ENCODE measurements at places on chromosomes 1 and 21.

GRCh38 chr1:33758698-33759097 is 105.2 kb upstream of the HMGB4 start:
- DNase-seq: no peak

DNA sequence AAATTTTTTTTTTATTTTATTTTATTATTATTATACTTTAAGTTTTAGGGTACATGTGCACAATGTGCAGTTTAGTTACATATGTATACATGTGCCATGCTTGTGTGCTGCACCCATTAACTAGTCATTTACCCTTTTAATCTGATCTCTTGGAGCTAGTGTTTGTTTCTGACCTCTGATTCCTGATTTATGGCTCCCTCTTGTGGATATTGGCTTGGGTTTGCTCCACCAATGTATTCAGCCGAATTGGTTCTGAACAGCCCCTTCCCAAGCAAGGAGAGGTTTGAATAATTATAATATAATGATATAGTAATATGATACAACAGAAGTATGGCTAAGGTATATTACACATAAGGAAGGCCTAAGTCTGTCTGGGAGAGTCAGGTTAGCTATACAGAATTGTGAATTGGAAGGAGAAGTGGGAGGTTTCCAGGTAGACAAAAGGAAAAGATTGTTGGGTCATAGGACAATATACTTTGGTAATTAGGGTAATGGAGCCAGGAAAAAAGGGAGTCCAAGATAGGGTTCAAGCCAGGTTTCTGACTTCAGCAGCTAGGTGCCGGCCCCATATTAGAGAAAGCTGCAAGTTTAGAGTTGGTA is 53.1 kb upstream of the HMCN1 start:
- peak; percentile 42 for DNase-seq

- DNase-seq: no peak
Observed at GRCh38 chr1:177589166-177589565, 380.7 kb downstream of the SEC16B start.

DNA sequence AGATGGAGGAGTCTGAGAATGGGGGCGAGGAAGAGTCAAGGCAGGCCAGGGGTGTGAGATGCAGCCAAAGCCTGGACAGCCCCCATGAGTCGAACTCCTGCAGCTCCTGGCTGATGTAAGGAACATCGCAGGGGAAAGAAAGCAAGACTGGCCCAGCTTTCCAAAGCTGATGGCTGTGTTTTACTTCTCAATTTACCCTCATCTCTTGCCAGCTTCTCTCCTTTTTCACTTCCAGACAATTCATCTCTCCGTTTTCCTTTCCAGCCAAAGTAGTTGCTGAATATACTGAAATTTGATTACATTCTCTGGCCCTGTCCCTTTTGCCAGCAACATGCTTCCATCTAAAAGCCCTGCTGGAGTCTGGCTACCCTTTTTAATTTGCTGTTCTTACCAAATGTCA is 40.0 kb upstream of the UBE2U start:
- DNase-seq: no peak

DNA sequence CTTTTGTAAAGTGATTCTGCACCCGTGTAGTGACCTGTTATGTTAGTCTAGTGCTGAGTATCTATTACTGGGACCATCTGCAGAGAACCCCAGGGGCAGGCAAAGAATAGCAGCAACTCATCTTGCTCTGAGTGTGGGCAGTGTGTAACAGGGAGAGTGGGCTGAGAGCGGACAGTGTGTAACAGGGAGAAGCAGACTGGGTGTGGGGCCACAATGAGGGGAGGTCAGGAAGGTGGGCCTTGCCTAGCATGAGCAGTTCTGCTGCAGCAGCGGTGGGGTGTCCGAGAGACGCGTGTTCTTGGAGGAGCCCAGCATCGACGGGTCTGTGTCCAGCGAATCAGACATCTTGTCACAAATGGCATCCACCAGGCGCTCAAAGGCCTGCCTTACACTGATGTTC is 41.2 kb upstream of the NRDC start:
- no peak for DNase-seq

GRCh38 chr1:23908453-23909341 is 4.5 kb downstream of the CNR2 start:
- DNase-seq: no peak

DNA sequence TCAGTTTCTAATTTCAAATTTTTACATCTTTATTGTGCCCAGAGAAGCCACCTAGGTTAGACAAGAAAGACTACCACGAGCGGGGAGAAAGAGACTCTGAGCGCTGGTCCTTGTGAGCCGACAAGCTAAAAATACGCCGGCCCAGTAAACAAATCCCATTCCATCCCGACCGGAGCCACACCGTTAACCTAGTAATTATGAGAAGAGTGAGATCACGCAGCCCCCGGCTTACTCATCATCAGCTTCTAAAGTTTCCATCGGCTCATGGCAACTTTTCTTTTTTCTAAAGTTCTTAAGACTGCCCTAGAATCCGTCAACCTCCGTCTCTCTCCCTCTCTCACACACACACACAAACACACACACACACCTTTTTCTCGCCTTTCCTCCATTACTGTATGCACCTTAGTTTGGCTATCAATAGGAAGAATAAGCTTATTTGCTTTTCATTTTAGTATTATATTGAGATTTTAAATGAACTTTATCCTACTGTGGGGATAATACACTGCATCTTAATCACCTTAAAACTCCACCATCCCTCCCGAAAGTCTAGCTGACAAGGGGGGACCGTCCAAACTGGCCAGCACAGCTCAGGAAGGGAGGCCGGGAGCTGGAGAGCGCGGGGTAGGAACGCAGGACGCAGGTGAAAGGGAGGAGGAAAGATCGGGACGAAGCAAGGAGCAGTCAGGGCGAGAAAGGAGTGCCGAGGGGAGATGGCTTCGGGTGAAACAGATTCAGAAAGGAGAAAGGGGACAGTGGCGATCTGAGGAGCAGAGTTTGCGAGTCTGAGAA is 728 bp downstream of the OTUD7B start:
- DNase-seq: peak; percentile 65

- DNase-seq: no peak
Observed at GRCh38 chr1:205315008-205315618, 6.4 kb downstream of the NUAK2 start.

GRCh38 chr1:12342401-12343003 is 112.7 kb downstream of the VPS13D start:
- DNase-seq: peak; percentile 22

GRCh38 chr1:160086456-160086892 is 5.1 kb downstream of the KCNJ9 start:
- DNase-seq: no peak

- DNase-seq: no peak
Observed at GRCh38 chr1:207308451-207309190, 12.9 kb upstream of the CD55 start.

DNA sequence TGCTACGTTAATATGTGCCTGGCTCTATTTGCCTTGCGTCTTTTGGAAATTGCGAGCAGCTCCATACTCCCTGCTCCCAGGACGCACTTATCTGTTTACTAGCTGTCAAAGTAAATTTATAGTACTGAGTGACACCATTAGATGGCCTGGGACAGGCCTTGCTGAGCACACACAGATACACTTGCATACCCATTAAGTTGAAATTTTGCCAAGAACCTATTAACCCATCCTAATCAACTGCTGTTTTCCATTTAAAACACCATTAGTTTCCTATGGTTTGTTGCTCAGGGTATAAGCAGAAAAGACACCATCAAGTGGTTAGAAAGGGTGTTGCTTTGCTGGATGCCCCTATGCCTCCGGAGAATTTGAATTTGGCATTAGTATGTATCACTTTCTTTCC is 187.3 kb downstream of the SLC44A5 start:
- DNase-seq: no peak

GRCh38 chr1:198638894-198639635 is at the start of gene PTPRC:
PTPRC (plus strand) TSS chr1:198639040; CDS start chr1:198639269, 229 bp downstream.
- DNase-seq: no peak

DNA sequence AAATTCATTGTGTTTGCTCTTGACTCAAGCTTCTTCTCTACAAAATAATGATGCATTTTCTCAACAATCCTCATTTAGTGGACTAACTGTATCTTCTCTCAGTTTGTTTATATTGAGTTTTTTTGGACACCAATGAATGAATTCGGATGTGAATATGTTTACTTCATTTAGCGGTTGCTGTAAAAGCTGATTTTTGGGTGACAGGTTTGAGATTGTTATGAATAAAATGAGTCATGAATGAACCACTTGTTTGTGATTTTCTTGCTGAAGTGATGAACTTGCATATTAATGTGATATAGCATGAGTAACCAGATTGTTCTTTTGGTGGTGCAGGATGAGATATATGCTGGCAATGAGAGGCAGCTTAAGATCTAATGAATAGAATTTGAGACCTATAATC is 3.1 kb downstream of the DNM3 start:
- DNase-seq: no peak

- DNase-seq: no peak
Observed at GRCh38 chr1:176717066-176717750, 254.2 kb downstream of the PAPPA2 start.

DNA sequence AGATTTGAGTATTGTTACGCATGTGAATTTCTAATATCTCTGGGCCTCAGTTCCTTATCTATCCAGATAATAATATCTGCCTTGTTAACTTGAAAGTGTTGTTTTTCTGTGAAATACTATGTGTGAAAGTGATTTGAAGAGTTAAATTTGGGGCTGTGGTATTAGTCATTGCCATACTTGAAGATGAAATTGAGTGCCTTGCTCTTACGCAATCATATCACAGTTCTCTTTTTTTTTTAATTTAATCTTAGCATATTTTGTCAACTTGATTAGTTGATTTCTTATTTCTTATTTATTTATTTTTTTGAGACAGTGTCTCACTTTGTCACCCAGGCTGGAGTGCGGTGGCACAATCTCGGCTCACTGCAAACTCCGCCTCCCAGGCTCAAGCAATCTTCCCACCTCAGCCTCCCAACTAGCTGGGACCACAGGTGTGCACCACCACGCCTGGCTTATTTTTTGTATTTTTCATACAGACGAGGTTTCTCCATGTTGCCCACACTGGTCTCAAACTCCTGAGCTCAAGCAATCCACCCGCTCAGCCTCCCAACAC is 31.0 kb downstream of the AGO4 start:
- DNase-seq: no peak

- no peak for DNase-seq
Observed at GRCh38 chr1:189866606-189867005, 611.1 kb downstream of the BRINP3 start.

- DNase-seq: no peak
Observed at GRCh38 chr1:39977202-39977601, 22.3 kb downstream of the MFSD2A start.

GRCh38 chr1:21072721-21073120 is 104.0 kb downstream of the EIF4G3 start:
- no peak for DNase-seq

DNA sequence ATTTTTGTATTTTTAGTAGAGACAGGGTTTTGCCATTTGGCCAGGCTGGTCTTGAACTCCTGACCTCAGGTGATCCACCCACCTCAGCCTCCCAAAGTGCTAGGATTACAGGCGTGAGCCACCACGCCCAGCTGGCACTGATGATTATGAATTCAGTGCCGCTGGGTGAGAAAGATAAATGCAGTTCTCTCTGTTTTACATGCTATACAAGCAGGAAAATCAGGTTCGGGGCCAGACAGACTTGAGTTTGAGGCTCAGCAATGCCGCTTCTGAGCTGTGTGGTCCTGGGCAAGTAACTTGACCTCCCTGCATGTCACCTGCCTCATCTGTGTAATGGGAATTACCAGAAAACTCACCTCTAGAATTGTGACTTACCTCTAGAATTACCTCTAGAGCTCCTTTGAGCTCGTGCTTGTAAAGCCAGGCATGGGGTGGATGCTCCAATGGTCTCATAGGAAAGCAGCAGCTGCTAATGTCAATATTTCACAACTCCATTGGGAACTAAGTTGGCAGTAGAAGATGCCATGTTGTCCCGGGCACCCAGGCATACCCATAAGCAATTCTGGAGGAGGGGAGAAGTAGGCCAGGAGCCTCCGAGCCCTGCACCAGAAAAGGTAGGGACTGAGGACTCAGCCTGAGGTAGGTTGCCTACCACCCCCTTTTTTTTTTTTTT is 119.8 kb upstream of the SLC25A33 start:
- no peak for DNase-seq

- DNase-seq: no peak
Observed at GRCh38 chr1:153985341-153985912, 712 bp downstream of the RAB13 start.

DNA sequence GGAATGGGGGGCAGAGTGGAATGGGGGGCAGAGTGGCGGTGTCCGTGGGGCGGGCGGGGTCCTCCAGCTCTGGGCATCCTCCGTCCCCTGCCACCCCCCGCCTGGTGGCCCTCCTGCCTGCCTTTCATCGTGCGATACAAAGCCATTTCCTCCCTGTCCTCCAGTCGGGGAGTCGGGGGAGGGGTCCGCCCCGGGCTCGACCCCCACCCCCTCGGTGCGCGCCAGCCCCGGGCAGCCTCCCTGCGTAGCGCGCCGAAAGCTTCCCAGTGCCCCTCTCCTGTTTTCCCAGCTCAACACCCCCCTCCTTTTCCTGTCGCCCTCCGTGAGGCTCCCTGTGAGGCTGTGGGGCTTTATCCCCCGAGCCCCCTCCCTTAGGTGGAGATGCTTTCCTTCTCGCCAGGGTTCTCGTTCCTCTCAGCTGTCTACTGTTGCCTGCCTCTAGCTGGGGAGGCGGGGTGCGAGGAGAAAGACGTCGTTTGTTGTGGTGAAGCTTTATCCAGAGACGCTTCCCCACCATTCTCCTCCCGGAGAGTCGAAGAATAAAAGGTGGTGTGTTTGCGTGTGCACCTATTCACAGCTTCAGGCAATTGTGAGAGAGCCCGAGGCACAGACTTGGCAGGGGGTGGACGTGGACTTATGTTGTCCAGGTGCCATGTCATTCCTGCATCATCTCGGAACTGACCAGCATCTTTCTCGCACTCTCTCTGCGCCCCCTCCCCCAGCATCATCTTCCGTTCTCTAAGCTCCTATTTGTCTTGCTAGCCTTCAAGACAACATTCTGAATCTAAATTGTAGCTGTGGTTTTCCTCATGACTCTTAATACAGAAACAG is 848 bp downstream of the DNM3 start:
- no peak for DNase-seq

GRCh38 chr1:195332102-195332501 is 1276.1 kb downstream of the KCNT2 start:
- no peak for DNase-seq

- DNase-seq: no peak
Observed at GRCh38 chr1:74767490-74767889, 34.5 kb downstream of the TYW3 start.

DNA sequence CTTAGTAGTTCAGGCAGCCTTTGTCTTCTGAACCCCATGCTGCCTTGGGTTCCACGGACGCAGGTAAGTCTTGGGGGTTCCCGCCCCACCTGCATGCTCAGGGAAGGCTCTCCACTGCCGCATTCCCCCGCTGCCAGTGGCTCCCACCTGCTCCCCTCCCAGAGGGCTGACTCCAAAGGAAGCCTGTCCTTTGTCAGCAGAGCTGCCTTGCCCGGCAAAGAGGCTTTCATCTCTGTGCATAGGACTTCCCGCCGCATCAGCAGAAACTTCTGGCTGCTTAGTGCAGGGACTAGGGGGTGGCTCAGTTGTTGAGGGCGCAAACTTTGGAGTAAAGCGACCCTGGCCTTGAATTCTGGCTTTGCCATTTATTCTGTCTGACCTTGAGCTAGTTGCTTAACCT is 25.2 kb upstream of the ACTL8 start:
- DNase-seq: no peak

- DNase-seq: no peak
Observed at GRCh38 chr1:186871784-186872183, 43.0 kb downstream of the PLA2G4A start.

- no peak for DNase-seq
Observed at GRCh38 chr1:161872506-161872905, 106.4 kb downstream of the ATF6 start.

All from left kidney (tissue), 8 donors.